ENCODE measurements at places on chromosomes 7 and 10.
A peak's percentile ranks its signal among the peaks of the same experiment; 100 is the strongest.

- no peak for DNase-seq
Measured at GRCh38 chr7:22542254-22542653, 42.3 kb upstream of the STEAP1B start.

GRCh38 chr7:45129181-45129800, 17.8 kb upstream of the TBRG4 start:
- DNase-seq, result no peak

DNA sequence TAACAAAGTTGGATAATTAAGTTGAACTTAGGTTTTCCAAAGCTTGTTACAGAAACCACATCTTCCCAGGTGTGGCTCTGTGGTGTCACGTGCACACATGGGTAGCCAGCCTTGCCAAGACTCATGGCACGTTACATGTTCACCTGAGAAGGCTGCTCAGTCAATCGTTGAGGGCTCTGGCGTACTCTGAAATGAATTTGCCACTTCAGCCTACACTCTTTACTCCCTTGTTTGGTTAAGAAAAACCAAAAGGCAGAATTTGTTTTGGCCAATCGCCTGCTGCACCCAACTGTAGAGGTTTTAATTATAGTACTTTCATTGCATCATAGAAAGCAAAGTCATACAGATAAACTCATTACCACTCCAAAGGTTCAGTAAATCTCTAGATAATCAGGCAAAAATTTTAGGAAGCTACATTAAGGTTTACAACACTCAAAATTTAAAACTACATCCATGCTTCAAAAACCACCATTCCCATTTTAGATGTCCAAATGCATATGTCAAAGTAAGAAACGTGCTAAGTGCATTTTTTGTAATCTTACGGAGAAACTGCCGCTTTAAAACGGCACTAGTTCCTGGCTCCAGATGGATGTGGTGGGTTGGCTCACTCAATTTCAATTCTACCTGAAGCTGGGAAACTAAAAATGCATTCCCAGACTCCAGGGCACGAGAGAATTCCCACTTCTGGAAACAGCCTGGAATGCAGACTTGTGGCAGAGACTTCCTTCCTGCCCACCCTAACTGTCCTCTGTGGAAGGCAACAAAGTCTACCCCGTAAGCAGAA, 88.4 kb downstream of the DIP2C start:
- DNase-seq, result no peak

DNA sequence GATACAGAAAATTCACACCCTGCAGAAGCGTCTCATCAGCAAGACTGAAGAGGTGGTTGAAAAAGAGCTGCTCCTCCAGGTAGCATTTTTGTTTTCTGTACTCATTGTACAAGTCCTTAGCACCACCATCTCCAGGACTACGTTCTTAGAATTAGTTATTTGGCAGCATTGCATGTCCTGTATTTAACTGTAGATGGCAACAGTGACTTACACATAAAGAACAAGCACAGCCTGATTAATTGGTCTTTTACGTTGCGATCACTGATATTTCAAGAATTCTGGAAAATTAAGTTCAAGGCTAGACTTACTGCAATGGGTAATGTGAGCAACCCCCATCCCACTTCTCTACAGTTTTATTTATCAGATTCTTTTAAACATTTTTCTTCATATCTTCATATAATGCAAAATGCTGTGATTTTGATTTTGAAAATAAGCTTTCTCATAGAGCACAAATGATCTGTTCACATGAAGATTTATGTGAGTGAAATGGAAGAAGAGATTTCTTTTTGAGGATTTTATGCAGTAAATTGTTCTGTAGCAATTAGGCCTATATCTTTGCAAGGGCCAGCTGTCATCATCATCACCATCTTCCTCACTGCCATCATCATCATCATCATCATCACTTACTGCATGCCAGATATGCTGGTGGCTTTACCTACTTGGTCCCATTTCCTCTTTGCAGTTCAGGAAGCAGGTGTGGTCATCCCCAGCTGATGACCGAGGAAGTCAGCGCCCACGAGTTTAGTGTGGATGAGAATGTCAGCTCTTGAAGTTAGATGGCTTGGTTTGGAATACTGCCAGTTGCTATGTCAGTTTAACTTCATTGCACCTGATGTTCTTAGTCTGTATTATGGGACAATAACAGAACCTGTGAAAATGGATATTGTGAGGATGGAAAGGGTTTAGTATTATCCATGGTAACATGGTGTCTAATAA, 53.4 kb downstream of the CFAP58 start:
- peak; percentile 71 for DNase-seq

- DNase-seq, result no peak
Measured at GRCh38 chr7:101857358-101857811, 40.0 kb downstream of the CUX1 start.

DNA sequence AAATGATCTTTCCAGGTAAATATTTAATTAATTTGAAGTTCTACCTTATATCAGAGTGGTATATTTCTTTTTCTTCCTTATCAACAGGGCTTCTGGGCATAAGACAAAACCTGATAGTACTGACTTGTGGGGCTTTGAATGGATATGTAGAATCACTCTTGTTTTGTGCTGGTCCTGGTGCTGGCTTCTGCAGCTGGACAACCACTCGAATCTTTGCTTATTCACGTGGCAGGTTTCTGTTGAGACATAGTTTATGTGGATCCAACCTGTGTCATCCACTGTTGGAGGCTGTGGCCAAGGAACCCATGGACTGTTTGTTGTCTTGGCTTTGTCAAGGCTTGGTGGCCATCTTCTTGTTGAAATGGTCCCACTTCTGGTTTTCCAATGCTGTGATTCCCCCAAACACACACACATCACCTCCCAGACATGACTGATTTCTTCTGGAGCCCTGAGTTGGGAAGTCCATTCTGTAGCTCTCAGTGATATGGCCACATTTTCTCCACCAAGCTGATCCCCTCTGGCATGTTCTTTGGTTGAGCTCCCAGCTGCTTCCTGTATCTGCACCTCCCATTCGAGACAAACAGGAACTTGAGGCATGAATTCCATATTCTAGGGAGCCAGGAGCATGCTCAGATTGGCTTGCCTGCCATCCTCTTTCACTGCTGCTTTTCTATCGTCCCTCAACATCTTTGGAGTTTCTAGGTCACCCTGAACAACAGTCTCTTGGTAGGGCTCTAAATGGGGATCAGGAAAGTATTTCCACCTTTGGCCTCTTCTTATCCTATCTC, 19.5 kb downstream of the TAS2R41 start:
- DNase-seq, result no peak

- no peak for DNase-seq
Measured at GRCh38 chr7:35037211-35037525, at the start of gene DPY19L1. TSS of gene DPY19L1 (minus strand) at chr7:35037485. CDS start at chr7:35037394, 91 bp downstream.

- peak; percentile 57 for DNase-seq
Measured at GRCh38 chr7:136687693-136688322, 180.6 kb upstream of the CHRM2 start.

- DNase-seq, result peak; percentile 55
Measured at GRCh38 chr10:88598055-88598454, 11.5 kb downstream of the LIPJ start.

DNA sequence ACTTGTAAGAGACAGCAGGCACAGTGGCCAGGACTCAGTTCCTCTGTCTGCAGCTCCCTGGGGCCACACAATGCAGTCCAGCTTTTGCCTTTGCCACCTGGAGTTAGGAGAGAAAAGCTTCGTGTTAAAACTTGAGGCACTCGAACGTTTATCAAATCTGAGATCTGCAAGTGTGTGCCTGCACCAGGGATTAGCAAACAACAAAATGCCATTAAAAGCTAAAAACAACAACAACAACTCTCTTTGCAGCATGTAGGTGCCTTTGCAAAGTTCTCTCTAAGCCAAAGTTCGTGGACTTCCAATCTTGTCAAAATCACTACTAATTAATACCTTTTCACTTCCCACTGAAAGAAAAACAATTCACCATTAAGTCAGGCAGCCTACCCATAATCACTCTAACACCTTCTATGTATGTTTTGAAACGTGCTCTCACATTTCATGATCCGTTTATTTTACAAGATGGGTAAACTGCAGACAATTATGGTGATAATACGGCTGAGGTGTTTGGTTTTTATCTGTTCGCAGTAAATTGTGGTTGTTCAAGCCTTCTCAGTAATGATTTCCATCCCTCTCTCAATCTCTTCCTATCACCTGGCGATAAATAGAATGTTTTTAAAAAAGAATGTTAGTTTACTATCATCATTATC, 36.2 kb upstream of the SDK1 start:
- DNase-seq, result no peak

DNA sequence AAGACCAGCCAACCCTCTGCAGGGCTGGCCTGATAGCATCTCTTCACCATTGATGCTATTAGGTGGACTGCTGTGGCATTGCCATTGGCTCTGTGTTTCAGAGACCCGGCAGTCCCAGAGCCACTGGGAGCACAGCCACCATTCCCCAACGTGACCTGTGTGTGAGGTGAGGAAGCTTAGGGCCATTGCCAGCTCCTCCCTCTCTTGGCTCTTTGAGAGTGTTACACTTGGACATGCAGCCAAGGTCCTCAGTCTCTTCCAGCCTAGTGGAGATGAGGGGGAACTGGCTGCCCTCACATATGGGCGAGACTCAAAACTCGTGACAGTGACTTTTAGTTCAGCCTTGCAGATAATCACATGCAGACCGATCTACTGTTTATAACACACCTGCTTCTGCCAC, 39.3 kb upstream of the HMX3 start:
- DNase-seq, result no peak

DNA sequence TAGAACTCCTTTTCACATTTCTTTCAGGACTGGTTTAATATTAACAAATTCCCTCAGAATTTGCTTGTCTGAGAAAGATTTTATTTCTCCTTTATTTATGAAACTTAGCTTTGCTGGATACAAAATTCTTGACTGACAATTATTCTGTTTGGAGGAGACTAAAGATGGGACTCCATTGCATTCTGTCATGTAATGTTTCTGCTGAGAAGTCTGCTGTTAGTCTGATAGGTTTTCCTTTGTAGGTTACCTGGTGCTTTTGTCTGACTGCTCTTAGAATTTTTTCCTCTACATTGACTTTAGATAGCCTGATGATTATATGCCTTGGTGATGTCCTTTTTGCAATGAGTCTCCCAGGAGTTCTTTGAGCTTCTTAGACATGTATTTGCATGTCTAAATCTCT, 23.4 kb downstream of the CLRN3 start:
- no peak for DNase-seq

- peak; percentile 33 for DNase-seq
Measured at GRCh38 chr7:158733775-158734494, 29.3 kb upstream of the NCAPG2 start.

GRCh38 chr10:105707603-105708002, 1066.5 kb downstream of the SORCS3 start:
- no peak for DNase-seq

DNA sequence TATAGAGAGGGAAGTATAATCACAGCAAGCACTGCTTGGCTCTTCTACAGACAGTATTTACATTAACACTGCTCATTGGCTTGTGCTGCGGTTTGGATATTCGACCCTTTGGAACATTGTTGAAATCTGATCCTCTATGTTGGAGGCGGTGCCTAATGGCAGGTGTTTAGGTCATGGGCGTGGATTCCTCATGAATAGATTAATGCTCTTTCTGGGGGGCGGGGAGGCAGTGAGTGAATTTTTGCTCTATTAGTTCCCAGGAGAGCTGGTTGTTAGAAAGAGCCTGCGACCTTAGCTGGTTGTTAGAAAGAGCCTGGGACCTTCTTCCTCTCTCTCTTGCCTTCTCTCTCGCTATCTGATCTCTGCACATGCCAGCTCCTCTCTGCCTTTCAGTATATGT, 77.3 kb upstream of the SVIL start:
- peak; percentile 27 for DNase-seq

DNA sequence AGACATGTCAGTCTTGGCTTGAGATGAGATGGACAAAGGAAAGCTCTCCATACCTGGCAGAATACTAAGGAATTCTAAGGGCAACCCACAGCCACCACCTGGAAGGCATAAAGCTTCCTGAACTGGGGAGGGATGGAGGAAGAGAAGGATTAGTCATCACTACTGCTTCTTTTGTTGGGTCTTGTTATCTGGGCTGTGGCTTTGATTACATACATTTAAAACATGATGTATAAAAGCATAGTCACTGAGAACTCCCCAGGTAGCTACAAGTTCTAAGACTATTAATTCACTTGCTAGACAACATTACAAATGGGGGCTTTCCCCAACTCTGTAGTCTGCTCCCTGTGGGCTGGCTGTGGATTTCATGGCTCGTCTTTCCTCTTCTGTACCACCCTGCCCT, 58.2 kb downstream of the RBM33 start:
- no peak for DNase-seq

DNA sequence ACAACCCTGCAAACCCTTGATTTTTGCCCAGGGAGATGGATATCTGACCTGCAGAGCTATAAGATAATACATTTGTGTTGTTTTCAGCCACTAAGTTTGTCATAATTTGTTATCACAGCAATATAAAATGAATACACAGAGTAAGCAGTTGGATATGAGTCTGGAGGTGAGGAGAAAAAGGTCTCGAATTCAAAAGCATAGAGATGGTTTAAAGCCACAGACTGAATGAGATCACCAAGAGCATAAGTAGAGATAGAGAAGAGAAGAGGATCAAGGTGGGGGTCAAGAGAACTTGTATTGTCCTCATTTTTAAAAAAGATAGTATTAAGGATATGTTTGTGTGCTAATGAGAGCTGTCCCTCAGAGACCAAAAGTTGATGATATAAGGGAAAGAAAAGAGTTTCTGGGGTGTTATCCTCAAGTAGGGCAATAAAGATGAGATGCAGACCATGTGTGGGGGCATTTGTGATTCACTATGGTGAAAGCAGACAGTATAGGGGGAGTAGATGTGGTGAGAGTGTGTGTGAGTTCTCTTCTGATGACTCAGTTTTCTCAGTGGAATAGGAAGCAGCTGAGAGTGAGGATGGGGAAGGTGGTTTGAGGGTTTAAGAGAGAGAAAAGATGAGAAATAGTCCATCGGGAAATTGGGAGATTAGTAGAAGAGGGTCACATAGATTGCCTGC, 25.8 kb upstream of the PCGF5 start:
- DNase-seq, result no peak

DNA sequence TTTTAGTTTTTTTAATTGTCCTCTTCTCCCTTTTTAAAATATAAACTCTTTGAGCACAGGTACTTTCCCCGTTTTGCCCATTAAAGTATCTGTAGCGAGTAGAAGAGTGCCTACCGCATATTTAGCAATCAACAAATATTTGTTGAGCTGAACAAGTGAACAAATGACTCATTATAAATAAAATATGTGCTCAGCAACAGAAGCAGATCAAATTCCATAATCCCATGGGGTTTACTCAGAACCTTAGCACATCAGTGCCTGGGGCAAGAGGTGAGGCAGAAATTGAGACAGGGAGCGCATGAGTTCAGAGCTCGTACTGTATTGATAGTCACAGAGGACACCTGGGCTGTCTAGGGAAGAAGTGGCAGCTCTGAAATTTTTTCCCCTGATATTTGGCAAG, 161.0 kb downstream of the SEM1 start:
- DNase-seq, result no peak

DNA sequence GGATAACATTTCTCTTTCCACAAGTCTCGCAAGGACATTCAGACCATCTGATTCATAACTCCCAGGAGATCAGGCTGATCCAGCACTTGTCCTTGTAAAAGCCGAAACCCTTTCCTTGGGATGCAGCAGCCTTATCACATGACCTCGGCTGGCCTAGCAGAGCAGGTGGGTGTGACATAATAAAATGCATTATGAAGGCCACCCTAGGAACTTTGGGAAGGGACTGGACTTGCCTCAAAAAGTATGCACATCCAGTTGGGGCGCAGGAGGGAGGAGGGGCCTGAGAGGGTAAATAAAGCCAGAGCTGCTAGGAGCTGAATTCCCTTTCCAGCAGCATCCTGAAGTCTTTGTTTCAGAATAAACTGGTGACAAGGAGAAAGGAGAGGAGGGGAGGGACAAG, 260.8 kb downstream of the SNX13 start:
- DNase-seq, result no peak

Measured in hematopoietic multipotent progenitor cell treated with erythropoietin and hydrocortisone succinate and interleukin-3 and kit ligand, for 4 days (in vitro differentiated cells).